HEK293T (cell line): ENCODE measurements at places on chromosomes 1 and 21.

- DNase-seq: no peak
Measured at GRCh38 chr1:7585216-7585907, 185.7 kb upstream of the VAMP3 start.

GRCh38 chr1:91846007-91846638 is 39.8 kb downstream of the TGFBR3 start:
- DNase-seq: peak; percentile 70

DNA sequence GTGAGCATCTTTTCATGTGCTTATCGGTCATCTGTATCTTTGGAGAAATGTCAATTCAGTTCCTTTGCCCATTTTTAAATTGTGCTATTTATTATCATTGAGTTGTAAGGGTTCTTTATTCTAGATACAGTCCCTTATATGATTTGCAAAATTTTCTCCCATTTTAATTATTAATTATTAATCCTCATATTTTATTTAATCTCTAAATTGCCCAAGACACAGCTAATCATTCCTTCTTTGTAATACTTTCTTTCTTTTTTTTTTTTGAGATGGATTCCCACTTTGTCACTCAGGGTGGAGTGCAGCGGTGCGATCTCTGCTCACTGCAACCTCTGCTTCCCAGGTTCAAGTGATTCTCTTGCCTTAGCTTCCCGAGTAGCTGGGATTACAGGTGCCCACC is 13.1 kb upstream of the TENT5B start:
- DNase-seq: no peak

DNA sequence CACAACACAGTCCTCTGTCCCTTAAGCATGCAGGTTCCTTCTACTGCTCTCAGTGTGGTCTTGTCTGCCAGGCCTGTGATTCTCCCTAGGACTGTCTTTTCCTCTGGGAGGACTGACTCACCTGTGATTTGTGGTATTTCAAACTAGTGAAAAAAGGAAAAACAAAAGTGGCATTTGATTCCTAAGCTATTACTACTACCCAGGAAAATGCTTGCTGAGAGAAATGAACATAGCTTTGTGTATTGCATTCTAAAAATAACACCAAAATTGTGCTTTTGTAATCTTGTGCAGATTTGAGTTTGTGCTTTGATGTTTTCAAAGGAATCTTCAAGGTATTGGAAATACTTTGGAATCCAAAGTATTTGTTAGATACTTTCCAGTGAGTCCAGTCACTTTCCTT is 57.0 kb downstream of the GPR161 start:
- DNase-seq: no peak

- no peak for DNase-seq
Measured at GRCh38 chr1:231959225-231959884, 332.8 kb downstream of the DISC1 start.

GRCh38 chr1:11286735-11287410 is 13.9 kb downstream of the UBIAD1 start:
- DNase-seq: no peak

DNA sequence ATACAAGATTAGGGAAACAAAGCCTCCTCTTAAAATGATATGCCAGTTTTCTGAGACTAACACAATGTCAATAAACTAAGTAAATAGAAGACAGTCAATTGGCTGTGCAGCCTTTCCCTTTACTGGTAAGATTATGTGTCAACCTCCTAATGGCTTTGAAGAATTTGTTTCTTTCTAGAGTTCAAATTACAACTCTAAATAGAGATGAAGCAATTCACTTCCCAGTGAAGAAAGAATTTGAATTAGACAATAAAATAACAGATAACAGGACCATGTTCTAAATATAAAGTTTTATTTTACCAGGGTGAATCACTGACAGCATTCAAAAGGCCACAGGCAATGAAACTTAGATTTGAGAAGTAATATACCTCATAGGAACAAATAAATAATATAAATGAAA is 680.3 kb downstream of the PLA2G4A start:
- DNase-seq: no peak

DNA sequence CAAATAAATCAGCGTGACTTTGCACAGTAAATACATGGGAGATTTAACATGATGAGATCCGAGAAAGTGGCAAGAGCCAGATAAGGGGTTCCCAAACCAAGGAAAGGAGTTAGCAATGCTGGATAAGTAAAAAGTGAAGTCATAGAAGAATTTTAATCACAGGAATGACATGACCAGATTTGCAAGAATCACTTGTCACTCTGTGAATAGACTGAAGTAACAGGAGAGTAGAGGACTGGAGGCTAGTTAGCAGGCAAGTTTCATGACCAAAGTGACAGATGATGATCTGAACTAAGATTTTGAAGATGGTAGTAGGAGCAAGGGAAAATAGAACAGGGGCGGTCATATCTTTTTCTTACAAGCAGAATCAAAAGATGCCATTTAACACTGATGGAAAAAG is 8.4 kb downstream of the CFH start:
- DNase-seq: no peak

GRCh38 chr1:109373126-109373525 is 24.6 kb downstream of the SORT1 start:
- DNase-seq: no peak

DNA sequence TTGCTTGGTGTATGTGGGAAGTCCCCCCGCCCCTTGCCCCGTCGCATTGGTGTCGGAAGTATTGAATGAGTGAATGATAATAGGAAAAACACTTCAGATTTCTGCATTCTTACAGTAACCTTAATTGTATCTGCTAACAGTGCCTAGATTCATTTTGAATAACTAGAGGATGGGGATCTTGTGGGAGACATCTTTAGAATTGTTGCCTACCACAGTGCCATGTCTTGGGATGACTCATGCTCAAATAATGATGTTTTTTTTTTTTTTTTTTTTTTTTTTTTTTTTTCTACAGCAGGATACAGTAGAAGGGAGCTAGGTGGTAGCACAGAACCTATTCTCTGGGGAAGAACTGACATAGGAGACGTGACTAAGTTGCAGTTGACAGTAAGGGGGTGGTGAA is 237.9 kb downstream of the USP25 start:
- DNase-seq: no peak

DNA sequence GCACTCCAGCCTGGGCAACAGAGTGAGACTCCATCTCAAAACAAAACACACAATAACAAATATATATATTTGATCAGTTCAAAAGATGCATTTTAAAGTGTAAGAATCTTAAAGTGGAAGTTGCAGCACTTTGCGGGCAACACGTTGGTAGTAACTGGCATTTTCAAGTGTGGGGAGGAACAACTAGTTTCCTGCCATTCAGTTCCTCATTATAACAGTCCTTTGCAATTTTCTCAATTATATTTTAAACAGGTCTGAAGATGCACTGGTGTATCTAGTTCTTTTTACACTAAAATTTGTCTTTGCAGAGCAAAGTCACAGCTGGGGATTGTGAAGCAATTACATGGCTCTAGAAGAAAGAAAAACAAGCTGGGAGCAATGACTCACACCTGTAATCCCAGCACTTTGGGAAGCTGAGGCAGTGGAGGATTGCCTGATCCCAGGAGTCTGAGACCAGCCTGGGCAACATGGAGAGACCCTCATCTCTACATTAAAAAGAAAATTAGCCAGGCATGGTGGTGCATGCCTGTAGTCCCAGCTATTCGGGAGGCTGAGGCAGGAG is 25.3 kb downstream of the RRAGC start:
- no peak for DNase-seq

DNA sequence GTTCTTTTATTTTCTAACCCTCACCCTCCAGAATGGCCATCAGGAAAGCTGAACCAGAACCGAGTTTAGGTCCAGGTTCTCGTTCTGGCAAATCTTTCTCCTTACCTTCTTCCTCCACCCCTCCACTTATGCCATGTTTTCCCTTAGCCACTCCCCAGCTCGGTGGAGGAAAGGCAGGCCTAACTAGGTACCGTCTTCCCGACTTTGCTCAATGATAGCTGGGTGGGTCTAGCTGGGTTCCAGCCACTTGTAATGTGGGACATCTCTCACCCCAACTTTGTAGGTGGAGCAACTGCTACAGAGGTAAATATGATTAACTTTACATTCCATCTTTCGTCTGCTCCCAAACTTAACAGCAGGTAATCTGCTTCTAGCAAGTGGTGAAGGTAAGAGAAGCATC is 646 bp downstream of the BNIPL start:
- DNase-seq: no peak
